ENCODE measurements at places on chromosomes 3 and 15.

GRCh38 chr15:67134871-67135492 is 69.6 kb downstream of the SMAD3 start:
- DNase-seq: no peak

- DNase-seq: no peak
Observed at GRCh38 chr3:18010001-18010400, 267.6 kb upstream of the TBC1D5 start.

DNA sequence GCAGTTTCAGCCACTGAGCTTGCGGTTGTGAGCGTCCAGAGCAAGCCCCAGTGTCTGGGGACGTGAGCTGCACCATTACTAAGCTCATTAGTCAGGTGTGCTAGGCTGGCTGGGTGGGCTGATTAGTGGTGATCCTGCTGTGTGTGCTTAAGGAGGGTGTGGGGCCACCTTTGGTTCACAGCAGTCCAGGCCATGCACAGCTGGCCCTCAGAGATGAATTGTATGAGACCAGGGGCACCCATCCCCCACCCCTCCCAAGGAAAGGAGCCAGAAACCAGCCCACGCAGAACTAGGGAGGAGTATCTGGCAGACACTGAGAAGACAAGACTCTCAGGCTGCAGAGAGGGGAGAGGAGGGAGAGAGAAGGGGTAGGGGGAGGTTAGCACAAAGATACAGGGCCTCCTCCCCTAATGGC is 3.8 kb downstream of the TYRO3 start:
- no peak for DNase-seq

DNA sequence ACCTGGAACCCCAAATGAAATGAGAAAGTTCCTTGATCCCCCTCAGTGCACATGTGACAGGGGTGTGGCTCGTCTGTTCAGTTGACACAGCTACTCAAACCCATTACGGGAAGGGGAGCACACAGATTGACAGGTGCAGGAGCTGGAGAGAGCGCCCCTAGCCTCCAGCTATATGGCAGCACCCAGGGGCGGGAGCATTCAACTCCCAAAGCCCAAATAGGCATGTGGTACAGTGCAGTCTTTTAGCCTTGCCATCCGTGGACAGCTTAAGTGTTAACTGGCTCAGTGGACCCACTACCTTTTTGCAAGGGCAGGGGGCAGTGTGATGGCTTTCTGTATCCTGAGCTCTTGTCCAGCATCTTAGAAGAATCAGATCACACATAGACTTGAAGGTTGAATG is 1374.2 kb upstream of the ALCAM start:
- DNase-seq: no peak

- peak; percentile 10 for DNase-seq
Observed at GRCh38 chr3:171566803-171567422, 106.7 kb upstream of the TNIK start.

GRCh38 chr3:187719628-187720336 is 17.4 kb upstream of the RTP2 start:
- no peak for DNase-seq

DNA sequence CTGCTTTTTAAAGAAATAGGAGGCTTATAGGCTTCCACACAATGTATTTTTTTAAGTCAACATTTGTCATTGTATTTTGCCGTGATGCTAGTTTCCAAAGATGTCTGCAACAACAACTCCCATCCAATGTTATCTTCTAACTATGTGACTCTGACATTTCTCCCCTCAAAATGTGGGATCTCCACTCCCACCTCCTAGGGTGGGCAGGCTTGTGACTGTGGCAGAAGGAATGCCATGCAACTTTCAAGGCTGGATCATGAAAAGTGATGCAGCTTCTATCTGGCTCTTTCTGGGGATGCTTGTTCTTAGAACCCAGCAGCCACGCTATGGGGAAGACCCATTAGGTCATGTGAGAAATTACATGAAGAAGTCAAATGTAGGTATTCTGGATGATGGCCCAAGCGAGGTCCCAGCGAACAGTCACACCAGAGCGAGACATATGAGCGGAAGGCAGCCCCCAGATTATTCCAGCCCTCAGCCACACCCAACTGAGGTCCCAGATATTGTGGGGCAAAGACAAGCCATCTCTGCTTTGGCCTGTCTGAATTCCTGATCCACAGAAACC is 124.3 kb downstream of the BDH1 start:
- DNase-seq: no peak

GRCh38 chr3:140128631-140129030 is 193.6 kb downstream of the CLSTN2 start:
- no peak for DNase-seq

GRCh38 chr3:128484404-128485281 is 8.4 kb downstream of the GATA2 start:
- no peak for DNase-seq

DNA sequence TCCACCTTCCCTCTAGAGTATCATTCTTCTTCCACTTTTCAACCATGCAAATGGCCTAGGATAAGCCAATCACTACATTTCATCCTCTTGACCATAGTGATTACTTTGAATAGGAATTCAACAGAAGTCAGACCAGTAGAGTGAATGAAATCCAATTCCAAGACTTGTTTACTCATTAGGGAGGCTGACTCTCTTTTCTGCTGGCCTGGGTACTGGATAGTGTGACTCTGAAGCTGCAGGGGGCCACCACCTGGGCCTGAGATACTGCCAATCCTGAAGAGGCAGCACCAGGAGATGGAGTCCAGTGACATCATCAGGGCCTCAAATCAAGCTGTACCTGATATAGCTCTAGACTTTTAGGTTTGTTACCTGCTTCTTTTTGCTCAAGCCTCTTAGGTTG is 7.0 kb upstream of the FSTL1 start:
- DNase-seq: no peak

- no peak for DNase-seq
Observed at GRCh38 chr3:191300422-191300821, 28.8 kb upstream of the CCDC50 start.
